ENCODE measurements at places on chromosomes 12 and 14.

- no peak for DNase-seq
Measured at GRCh38 chr14:85602345-85602744, 72.4 kb downstream of the FLRT2 start.

DNA sequence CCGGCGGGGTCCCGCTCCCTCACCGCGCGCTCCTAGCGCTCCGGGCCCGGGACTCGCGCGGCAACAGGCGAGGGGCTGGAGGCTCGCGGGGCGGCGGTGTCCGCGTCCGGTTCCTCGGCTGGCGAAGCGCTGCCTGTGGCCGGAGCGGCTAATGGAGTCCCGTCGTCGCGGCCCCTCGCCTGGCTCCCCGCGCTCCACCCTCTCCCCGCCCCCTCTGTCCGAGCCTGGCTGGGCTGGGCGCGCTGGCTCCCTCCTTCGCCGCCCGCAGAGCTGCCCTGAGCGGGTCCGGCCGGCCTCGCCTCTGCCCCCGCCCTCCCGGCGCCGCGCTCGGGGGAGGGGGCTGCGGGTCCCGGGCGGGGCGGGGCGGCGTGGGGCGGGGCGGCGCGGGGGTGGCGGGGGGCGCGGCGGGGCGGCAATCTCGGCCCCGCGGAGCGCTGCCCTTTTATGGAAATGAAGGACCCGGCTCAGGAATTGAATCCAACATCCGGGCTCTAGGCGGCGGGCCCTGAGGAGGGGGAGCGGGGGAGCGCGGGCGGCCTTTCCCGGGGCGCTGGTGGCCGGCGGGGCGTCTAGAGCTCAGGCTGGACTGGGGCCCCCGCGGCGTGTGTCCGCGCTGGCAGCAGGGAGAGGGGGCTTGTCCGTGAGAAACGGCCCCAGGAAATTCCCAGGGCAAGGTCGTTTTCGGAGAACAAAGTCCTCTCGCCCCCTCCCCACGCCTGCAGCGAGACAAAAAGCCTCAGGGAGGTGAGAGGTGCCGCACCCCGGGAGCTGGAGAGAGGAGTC lies at the start of gene FERMT2:
Gene FERMT2, minus strand, starts transcription at position 153 of the 783 bp plus-strand sequence. CDS start 482 bp downstream, outside the sequence.
- DNase-seq: no peak

- DNase-seq: no peak
Measured at GRCh38 chr14:54533100-54533499, 23.4 kb downstream of the CGRRF1 start.

GRCh38 chr12:124559182-124560017 lies 8.0 kb downstream of the NCOR2 start:
- DNase-seq: no peak

DNA sequence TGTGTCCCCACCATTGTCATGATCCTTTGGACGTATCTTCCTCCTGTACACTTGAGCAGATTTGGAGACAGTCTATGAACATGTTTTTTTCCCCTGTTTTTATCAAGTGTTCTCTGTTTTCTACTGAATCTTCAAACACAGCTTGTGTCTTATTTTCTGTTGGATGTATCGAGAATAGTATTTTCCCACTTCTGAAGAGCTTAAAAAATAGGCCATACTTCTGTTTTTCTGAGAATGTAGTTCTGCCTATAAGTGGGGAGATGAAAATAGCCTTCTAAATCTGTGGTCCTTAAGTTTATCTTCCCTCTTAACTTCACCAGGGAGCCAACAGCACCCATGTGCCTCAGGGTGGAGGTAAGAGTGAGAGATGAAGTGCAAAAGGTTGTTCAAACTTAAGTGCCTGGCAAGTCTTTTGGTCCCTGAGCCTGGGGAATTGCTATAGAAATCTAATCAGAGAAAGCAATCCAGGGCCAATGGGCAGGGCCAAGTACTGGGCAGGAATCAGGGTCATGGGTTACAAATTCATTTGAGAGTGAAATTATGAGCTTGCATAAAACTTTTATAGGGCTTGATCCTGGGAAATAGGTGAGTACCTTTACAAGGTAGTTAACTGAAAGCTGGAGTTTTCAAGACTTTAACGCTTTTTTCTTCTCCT lies 58.9 kb downstream of the ARF6 start:
- DNase-seq: no peak

DNA sequence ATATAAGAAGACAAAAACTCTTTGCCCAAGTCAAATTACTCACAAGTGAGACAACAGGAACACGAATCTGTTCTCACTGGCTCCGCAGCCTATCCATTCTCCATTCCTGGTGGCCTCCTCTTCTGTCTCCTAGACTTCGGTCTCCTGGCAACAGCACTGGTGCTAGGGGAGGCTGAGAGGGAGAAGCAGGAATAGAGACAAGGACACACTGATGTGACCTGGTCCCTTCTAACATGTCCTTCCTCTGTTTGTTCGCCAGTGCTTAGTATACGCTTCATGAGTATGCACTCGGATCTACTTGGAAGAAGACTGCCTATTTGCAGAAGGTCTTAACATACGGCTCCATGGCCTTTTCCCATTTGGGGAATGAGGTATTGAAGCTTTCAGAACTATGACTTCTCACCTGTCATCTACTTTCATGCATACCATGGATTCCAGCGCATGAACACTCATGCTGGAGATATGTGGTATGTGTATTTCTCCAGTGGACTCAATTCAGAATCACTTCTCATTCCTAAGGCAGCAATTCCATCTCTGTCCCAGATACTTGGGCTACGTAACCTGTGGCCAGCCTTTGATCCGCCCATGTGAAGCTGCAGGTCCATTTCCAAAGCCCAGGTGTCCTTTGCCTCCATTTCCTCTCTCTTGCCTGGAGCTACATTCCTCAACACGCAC lies 33.9 kb downstream of the BHLHE41 start:
- DNase-seq: no peak

DNA sequence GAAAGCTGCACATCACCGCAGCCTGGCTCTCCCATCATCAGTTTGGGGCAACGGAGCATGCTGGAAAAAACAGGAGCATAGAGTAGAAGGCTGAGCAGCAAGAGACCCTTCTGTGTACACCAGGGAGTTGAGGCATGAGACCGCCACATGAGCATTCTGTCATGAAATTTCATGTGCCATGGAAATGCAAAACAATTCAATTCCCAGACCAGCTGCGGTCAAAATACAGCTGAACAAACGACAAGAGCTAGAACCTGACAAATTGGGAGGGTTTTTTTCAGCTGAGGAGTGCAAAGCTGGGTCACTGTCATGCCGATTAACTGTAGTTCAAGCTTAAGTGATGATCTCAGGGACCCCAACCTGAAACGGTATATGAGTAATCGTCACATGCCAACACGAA lies 37.1 kb downstream of the TMEM30B start:
- no peak for DNase-seq

DNA sequence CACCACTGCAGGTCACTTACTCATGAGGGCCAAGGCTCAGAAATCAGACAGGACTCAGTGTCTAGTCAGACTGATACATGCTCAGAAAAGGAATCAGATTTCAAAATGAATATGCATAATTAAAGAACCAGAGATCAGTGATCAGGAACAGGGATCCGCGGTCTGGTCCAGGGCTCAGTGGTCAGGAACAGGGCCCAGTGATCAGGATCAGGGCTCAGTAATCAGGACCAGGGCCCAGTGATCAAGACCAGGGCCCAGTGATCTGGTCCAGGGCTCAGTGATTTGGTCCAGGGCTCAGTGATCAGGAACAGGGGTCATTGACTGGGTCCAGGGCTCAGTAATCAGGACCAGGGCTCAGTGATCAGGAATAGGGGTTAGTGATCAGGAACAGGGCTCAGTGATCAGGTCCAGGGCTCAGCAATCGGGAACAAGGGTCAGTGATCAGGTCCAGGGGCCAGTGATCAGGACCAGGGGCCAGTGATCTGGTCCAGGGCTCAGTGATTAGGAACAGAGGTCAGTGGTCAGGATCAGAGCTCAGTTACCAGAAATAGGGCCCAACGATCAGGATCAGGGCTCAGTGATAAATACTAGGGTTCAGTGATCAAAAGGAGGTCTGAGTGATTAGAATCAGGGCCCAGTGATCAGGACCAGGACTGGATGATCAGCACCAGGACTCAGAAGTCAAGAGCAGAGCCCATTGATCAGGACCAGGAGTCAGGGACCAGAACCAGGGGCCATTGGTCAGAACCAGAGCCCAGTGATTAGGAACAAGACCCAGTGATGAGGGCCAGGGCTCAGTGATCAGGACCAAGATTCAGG lies 175.3 kb downstream of the TMEM121 start:
- DNase-seq: no peak

- no peak for DNase-seq
Measured at GRCh38 chr14:32019276-32019675, 57.8 kb upstream of the ARHGAP5 start.

GRCh38 chr12:71786829-71787228 lies 32.2 kb downstream of the RAB21 start:
- DNase-seq: no peak

DNA sequence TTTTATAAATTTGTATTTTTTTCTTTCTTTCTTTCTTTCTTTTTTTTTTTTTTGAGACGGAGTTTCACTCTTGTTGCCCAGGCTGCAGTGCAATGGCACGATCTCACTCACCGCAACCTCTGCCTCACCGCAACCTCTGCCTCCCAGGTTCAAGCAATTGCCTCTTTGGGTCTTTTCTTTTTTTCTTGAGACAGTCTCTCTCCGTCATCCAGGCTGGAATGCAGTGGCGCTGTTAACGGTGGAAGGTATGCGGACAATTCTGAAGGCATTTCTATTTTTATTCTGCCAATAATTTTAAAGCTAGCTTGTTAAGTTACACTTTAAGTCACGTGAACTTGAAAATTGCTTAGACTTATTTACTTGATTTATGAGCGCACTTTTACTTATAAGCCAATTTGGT lies 8.8 kb upstream of the PHC1 start:
- no peak for DNase-seq

GRCh38 chr14:61226015-61226654 lies 55.0 kb downstream of the TMEM30B start:
- no peak for DNase-seq

DNA sequence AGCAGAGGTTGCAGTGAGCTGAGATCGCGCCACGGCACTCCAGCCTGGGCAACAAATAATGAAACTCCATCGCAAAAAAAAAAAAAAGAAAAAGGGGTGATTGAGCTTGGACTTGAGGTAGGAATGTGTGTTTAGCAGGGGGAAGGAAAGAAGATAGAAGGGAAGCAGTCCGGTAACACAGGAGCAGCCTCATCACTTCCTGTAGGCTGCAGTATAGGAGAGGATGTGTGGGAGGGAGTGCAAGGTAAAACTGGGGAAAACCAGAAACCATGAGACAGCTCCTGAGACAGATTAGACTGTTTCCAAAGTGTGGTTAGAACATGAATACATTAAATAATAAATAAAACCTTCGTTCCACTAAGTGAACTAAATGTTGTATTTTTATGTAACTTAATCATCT lies 49.2 kb downstream of the FGD4 start:
- no peak for DNase-seq

GRCh38 chr12:52739963-52740362 lies 36.6 kb upstream of the KRT77 start:
- DNase-seq: no peak

- DNase-seq: no peak
Measured at GRCh38 chr14:71333705-71334104, 426.4 kb downstream of the PCNX1 start.

- DNase-seq: no peak
Measured at GRCh38 chr14:95830386-95830785, 46.2 kb upstream of the TUNAR start.

DNA sequence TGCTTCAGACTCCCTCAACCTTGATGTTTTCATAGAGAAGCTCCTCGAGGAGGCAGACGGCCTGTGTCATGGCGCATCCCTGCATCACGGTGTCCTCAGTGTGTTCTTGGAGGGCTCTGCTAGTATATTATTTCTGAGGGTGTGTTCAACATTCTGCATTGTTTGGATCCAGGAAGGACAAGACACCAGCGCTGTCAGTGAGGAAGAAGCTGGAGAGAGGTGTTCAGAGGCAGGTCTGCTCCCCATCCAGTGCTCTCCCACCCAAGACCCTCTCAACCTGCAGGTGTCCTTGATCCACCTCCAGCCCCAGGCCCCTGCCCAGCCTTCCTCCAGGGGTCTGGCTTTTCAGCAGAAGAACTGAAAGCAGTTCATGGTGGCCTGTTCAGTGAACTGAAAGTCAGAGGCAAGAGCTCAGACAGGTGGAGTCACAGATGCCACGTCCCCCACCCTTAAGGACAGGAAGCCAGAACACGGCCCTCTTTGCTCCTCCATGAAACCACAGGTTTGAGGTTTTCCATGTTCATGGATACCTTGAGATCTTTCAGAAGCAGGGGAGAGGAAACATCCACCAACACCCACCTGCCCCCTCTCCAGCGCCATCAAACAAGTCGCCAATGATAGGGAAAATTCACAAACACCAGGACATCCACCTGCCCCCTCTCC lies 37.4 kb downstream of the DIO3 start:
- DNase-seq: no peak
